M059J (cell line): ENCODE measurements at places on chromosomes 7 and 10. TPM values are rescaled to one million over a fixed set of nuclear protein-coding genes. Genes with fewer than 3 reads are reported as not detected.

Gene BAG3
- 15.1 and 28.6 TPM in 2 replicates for total RNA-seq

- no peak for DNase-seq
These were observed 140.1 kb downstream of the DNAJB6 start for GRCh38 chr7:157476654-157477549.

DNA sequence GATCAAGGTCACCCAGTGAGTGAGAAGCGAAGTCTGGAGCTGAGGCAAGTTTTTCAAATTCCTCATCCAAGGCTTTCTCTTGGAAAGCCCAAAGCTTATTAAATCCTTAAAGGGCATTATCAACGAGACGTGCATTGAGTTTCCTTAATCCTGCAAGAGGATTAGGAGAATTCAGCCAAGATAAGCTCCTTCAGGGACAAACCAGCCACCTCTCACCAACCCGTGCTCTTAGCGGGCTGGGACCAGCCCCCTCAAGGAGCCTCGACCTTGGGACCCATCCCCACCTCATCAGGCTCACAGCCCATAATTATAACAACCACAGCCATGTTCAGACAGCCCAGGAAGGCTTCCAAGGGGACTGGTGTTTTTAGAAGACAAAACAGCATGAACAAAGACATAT, 12.0 kb upstream of the SLC29A4 start:
- DNase-seq = no peak

Gene NODAL
- not detected in 2 replicates for total RNA-seq

Gene DNMBP
- total RNA-seq = 17.4 and 29.4 TPM in 2 replicates

- DNase-seq = peak; percentile 19
These were observed 10.4 kb upstream of the ZNF485 start for GRCh38 chr10:43595739-43596298.

Gene ACSM6
- total RNA-seq = not detected in 2 replicates

DNA sequence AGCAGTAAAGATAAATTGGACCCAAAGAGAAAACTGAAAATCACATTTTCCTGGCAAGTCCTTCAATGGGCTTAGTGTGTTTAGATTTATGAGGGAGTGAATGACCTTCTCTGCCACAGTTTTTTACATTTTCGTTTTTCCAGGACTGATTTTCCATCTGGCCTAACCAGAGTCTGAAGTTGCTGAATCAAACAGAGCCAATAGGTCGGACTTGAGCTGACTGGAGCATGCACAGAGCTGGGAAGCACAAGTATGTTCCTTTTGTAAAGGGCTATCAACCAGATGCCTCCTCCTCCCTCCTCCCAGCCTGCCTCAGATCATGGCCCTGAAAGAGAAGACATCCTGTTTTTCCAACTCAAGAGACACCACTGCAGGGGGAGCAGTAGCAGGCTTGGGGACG, 126.0 kb upstream of the ANKRD1 start:
- DNase-seq = no peak

- no peak for DNase-seq
These were observed 22.6 kb downstream of the CDK1 start for GRCh38 chr10:60800918-60801317.

Gene TMEM140
- total RNA-seq = 11.2 and 21.2 TPM in 2 replicates

Gene HOXA9
- 66.1 and 66.8 TPM in 2 replicates for total RNA-seq

- DNase-seq = no peak
These were observed 280.0 kb upstream of the GNAI1 start for GRCh38 chr7:79854621-79855020.

Gene TUBAL3
- total RNA-seq = not detected in 2 replicates

Gene AASS
- 2.4 and 4.7 TPM in 2 replicates for total RNA-seq

DNA sequence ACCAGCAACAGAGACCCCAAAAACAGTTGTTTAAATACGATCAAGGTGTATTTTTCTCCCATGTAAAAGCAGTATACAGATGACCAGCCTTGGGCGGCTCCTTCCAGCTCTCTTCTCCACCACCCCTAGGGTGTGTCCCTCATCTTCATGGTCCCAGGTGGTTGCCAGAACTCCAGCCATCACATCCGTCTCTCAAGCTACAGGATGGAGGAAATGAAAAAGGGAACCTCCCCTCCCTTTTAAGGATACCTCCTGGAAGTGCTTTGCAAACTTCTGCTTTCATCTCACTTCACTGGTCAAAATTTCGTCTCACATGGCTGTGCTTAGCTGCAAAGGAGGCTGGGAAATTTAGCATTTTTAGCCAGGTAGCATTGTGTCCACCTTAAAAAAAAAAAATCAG, 59.3 kb downstream of the C10orf105 start:
- DNase-seq = no peak

GRCh38 chr7:133910761-133911160, 216.4 kb upstream of the LRGUK start:
- no peak for DNase-seq

Gene MKI67
- total RNA-seq = 34.0 and 85.4 TPM in 2 replicates

Gene MPP7
- 0.94 and 1.7 TPM in 2 replicates for total RNA-seq

DNA sequence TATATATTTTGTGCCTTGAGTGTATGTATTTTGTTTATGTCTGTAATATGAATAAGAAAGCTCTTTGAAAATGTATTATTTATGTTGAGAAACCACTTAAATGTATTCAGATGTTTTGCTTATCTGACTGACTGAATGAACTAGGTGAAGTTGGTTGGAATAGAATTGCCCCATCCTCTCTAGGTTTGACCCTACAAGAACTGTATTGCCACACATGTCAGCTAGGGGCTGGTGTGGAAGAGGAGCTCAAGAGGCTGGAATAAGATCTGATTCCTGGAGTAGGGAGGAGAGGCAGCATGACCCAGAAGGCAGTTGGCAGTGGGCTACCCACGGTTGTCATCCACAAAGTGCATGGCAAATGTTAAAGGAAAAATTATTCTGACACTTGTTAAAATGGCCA, 9.1 kb downstream of the SSMEM1 start:
- DNase-seq = no peak

GRCh38 chr10:122072491-122072890, 83.5 kb downstream of the TACC2 start:
- no peak for DNase-seq

- DNase-seq = peak; percentile 96
These were observed 45.7 kb downstream of the KIAA1549 start for GRCh38 chr7:138935465-138936011.

DNA sequence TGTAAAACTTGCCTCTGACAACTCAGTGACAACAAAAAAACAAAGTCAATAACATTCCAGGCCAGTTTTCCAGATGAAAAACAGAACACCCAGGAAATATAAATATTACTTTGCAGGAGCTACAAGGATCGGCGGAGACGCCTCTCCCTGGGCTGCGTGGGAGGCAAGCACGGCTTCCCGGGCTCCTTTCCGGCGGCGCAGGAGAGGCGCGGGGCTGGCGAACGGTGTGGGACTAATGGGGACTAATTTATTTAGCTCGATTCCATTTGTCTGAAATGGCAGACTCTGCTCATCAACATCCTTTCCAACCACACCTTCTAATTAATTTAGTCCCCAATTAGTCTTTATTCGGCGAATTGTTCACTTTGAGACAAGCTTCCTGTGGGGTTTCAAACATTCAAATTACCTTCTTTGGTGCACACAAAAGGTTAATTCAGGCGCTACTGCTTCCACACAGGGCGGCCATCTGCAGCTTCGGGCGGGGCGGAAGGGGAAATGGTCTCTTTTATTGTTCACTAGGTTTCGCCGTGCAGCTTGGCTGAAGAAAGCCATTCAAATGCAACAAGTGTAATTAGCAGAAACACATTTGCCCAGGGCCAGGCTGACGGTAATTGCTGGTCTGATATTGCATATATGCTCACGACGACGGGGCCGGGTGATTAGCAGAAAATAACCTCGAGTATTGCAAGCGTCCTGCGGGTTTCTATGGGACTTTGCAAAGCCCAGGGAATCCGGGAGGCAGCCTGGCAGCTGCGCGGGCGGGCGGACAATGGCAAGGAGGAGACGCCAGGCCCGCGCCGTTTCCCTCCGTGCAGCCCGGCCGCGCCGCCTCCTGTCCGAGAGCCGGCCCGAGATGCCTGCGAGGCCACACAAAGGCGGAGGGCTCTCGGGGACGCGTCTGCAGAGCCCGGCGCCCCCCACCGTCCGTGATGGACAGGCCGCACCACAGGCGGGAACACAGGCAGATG, 270.1 kb downstream of the PTPRN2 start:
- DNase-seq = no peak

GRCh38 chr10:116753759-116754158, 11.4 kb upstream of the HSPA12A start:
- DNase-seq = peak; percentile 28

DNA sequence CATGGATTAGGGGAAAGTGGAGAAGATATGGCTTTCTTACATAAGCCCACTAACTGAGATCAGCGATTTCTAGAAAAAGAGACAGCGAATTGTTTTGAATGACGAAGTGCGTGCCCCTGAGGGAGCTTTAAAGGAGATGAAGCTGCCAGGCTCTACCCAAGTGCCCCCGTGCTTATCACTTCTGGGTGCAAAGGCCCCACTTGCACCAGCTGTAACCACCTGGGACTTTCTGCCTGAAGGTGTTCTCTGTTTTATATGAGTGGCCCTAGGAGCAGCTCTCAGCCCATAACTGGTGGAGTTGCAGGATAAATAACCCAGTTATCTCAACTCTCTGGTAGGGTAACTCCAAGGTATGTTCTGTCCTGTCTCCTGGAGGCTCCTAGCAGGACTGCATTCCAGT, 20.4 kb upstream of the CARD11 start:
- DNase-seq = no peak

Gene CLDN4
- 0.62 and 1.1 TPM in 2 replicates for total RNA-seq

GRCh38 chr7:90269163-90269562, 24.2 kb downstream of the CFAP69 start:
- DNase-seq = no peak

GRCh38 chr10:69864321-69864720, 62.6 kb downstream of the COL13A1 start:
- DNase-seq = peak; percentile 91

DNA sequence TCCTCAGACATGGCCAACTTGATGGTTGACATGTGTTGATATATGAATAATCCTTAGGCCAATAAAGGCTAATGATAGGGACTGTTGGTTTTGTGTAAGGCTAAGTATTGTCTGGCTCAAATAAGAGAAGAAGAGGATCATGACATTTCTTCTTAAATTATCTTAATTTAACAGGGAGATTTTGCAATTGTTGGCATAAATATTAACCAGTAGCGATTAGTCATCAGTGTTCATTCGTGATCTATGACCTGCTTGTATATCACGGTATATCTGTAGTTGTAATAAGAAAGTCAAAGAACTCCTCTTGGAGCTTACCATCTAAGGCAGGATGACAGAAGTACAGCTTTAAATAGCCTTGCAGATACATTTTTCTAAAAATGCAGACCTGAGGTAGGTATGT, 196.4 kb downstream of the CREB5 start:
- no peak for DNase-seq

- no peak for DNase-seq
These were observed 138.3 kb downstream of the GNAT3 start for GRCh38 chr7:80373429-80374032.

Gene COL28A1
- total RNA-seq = not detected in 2 replicates

DNA sequence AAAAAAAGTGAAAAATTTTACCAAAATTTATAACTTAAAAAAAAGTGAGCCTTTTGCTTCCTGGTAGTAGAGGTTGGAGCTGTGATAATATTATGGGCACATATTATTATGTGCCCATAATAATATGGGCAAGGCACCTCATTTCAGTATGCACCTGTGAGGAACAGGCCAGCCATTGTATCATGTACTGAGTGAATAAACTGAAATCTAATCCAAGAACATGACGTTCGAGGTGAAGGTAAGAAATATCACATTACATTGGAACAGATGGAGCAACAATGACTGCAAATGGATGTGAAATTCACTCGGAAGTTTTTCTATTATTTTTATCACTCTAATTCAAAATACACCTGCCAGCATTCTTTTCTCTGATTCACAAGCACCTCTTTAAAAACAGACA, 216.0 kb downstream of the KLF6 start:
- DNase-seq = no peak

DNA sequence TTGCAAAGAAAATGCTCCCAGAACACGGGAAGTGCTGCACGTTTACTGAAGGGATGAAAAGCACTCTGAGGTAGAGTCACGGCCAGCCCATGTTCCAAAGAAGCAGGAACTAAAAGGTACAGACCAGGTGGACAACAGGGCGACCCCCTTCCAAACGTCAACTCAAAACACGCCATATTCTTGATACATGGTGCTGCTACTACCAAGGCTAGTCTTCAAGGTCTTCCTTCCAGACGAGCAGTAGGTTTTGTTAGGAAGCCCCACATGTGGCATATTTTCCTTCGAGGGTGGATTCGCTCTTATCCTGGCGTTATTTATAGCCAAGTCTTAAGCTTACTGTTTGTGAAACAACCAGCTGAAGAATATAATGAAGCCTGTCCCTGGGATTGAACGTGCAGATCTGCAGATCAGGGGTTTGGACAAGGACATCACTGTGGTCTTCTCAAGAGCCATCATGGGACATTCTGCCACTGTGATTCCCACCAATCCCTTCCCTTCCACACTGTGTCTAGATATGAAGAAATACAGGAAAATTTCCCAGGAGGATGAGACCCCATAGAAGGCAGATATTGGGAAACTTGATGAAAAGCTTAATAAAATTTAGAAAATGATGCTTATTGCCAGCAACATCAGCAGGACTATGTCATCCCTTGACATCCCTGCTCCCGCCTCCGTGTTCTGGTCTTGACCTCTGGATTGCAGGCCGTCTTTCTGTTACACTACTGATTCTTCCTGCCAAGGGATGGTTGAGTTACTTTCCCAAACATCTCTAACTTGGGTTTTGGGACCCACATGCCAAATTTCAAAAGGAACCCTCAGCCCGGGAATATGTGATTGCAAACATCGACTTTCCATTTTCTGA, 734.4 kb downstream of the PARD3 start:
- no peak for DNase-seq

GRCh38 chr10:77501846-77502261, 135.8 kb downstream of the KCNMA1 start:
- peak; percentile 77 for DNase-seq

Gene RHOBTB1
- total RNA-seq = 5.5 and 11.0 TPM in 2 replicates

GRCh38 chr10:77604063-77604462, 33.5 kb downstream of the KCNMA1 start:
- DNase-seq = no peak

DNA sequence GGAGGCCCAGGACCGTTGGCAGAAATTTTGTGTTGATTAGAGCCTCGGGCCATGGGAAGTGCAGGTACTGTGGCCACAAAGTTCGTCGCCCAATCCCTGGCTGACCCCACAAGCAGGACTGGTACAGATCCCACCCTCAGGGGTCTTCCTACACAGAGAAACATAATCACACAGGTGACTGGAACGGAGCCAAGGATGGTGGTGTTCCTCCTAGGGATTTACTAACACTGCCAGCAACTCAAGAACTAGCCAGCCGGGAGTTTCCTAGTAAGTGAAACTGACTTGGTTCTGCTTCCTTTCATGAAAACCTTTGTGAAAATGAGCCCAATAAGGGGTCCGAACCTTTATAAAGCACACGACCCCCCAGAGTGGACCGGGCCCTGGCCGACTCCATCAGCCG, 5.7 kb downstream of the CUX1 start:
- no peak for DNase-seq

- DNase-seq = peak; percentile 89
These were observed 373.5 kb downstream of the RPS24 start for GRCh38 chr10:78407009-78407711.

DNA sequence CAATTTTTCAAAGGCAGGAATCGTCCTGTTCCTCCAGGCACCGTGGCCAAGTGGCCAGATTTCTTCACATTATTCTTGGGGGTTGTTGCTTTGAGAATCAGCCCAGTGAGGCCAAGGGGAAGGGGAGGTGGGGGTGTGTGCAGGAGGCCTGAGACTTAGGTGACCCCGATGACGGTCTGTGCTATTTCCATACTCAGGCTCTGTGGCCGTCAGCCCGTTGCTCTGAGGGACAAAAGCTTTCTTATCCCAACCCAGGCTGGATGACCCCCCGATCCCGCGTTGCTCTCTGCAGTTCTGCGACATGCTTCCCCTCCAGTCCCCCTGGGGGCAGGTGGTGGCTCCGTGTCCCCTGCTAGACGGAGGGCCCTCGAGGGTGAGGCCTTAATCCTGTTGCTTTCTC, 14.2 kb downstream of the DOCK1 start:
- DNase-seq = no peak
